ENCODE measurements at places on chromosomes 2 and 18.

GRCh38 chr2:149058936-149059335 is 20.4 kb downstream of the LYPD6B start:
- DNase-seq: no peak

DNA sequence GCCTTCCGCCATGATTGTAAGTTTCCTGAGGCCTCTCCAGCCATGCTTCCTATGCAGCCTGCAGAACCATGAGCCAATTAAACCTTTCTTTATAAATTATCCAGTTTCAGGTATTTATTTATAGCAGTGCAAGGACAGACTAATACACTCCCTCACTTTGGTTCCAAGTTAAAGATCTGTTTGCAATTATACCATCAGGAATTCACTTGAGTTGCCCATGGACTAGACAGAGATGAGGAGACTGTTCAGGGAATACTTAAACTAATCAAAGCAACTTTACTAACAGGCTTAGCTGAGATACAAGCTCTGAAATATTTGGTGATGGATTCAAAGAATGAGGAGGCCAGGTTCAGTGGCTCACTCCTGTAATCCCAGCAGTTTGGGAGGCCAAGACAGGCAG is 190.0 kb downstream of the MTCL1 start:
- DNase-seq: no peak

DNA sequence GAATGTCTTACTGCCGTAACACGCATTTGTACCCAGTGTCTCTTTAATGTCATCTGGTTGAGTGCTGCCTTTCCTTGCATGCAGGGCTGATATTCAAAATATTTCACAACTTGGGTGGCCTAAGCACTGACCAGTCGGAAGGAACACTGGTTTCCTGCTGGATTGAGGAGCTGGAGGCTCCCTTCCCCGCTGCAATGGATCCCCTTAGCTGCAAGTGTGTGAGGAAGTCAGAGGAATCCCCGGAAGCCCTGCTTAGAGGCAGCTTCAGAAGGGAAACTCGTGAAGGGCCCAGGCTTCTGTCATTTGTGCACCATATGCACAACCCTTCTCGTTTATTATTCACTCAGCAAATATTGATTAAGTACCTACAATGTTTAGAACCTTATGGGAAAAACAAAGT is 33.2 kb upstream of the SP3 start:
- no peak for DNase-seq

GRCh38 chr18:6842081-6842480 is 112.6 kb downstream of the ARHGAP28 start:
- DNase-seq: no peak

GRCh38 chr18:48340560-48340959 is 68.6 kb downstream of the ZBTB7C start:
- no peak for DNase-seq

DNA sequence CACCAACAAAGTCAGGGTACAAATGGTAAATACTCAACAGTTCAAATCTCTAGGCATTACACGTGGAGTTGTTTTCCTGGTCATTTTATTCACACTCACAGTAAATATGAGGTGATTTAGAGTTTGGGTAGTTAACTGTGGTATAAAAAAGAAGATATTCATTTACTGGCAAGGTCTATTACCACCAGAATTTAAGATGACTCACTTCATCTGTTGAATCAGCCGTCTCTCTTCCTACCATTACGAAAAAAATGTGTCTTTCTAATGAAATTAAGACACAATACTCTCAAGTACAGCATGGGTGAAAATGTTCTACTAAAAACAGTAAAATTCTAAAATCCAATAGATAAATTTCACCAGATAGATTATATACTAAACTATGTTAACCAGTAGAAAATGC is 21.0 kb upstream of the GPR75 start:
- no peak for DNase-seq

DNA sequence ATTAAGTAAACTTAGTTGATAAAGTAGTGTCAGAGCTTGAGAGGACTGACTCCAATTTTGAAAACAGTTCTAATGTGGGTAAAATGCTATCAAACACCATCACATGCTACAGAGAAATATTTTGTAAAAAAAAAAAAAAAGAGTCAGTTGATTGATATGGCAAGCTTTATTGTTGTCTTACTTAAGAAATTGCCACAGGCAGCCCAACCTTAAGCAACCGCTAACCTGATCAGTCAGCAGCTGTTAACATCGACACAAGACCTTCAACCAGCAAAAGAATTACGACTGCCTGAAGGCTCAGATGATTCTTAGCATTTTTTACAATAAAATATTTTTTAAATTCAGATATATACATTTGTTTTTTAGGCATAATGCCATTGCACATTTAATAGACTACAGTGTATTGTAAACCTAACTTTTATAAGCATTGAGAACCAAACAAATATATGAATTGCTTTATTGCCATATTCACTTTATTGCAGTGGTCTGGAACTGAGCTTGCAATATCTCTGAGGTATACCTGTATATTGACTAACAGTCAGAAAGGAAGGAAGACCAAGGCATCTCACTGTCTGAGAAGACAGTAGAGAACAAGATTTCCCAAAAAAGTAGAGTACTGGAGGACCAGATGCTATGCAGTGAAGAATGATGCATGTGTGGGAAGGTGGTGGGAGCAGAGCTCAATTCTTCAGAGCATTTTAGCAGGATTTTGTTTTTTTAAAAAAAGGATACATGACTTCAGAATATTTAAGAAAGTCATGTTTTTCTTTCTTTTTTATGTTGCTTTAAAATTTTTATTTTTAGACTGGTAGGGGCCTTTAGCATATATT is 973.8 kb upstream of the GYPC start:
- no peak for DNase-seq

- no peak for DNase-seq
These were observed 105.1 kb upstream of the RGPD4 start for GRCh38 chr2:107721586-107721985.

Measured in stimulated activated CD4-positive, alpha-beta T cell treated with anti-CD3 and anti-CD28 coated beads, Interleukin-1b, Interleukin-23, amount 100 ng/mL, for 1 hour (primary cell).